ENCODE measurements at places on chromosomes 16 and 17.

GRCh38 chr16:80982646-80983045, 24.0 kb downstream of the CMC2 start:
- no peak for DNase-seq

GRCh38 chr17:13387952-13388351, 213.8 kb downstream of the HS3ST3A1 start:
- DNase-seq = no peak

DNA sequence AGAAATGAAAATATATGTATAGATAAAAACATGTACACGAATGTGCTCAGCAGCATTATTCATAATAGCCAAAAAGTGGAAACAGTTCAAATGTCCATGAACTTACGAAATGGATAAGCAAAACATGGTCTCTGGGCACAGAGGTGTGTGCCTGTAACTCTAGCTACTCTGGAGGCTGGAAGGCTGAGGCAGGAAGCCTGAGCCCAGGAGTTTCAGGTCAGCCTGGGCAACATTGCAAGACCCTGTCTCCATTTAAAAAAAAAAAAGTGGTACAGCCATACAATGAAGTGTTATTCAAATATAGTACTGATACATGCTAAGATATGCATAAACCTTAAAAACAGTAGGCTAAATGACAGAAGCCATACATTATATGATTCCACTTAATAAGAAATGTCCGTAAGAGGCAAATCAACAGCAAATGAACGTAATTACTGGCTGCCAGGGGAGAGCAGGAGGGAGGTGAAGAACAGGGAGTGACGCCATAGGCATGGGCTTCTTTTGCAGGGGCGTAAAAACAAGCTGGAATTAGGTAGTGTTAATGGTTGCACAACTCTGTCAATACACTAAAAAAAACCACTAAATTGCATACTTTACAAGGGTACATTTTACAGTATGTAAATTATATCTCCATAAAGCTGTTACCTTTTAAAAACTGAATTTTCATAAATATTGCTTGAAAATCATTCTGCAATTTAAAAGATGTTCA, 87.2 kb upstream of the PLEKHM1 start:
- DNase-seq = no peak

DNA sequence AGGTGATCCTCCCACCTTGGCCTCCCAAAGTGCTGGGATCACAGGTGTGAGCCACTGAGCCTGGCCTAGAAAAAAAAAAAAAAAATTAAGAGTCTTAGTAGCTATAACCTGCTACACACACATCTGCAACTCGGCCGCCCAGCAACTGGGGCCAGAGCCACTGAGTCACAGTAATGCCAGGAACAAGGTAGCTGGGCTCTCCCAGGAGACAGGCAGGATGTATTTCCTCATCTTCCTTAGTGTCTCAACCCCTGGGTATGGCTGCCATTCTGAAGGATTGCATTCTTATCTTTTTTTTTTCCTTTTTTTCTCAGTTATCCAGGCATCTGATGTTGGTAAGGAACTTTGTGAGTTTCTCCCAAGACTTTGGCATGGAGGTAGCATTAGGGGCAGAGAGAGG, 7.1 kb upstream of the PSMD3 start:
- DNase-seq = no peak

GRCh38 chr16:67268136-67268579, 11.2 kb upstream of the PLEKHG4 start:
- no peak for DNase-seq

GRCh38 chr17:40177275-40177874, at the start of gene RAPGEFL1:
Gene RAPGEFL1 (plus strand): TSS chr17:40177470. CDS start chr17:40177862, 392 bp downstream.
- peak; percentile 88 for DNase-seq

GRCh38 chr16:19809121-19809635, 75.5 kb downstream of the GPRC5B start:
- no peak for DNase-seq

GRCh38 chr16:89507214-89507833, 879 bp upstream of the SPG7 start:
- DNase-seq = no peak

DNA sequence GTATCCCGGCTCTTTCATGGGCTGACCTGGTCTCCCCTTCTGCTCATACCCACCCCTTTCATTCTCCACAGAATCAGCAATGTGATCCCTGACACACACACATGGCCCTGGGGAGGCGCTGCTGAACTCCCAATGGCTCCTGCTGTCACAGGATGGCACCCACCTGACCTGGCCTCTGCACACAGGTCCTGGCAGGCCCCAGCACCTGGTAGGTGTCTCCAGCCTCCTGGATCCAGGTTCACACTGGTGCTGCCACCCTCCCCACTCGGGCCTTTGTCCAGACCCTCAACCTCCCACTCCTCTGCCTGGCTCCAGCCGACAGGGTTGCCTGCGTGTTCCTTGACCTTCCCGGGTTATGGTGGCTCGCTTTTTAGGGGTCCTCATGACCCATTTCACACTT, 1.3 kb upstream of the CD300C start:
- no peak for DNase-seq

- no peak for DNase-seq
These were observed 26.6 kb downstream of the N4BP1 start for GRCh38 chr16:48583075-48584065.

GRCh38 chr16:3595521-3596021, 15.8 kb downstream of the SLX4 start:
- no peak for DNase-seq

GRCh38 chr16:89290887-89291286, 73.4 kb downstream of the ZNF778 start:
- DNase-seq = no peak

DNA sequence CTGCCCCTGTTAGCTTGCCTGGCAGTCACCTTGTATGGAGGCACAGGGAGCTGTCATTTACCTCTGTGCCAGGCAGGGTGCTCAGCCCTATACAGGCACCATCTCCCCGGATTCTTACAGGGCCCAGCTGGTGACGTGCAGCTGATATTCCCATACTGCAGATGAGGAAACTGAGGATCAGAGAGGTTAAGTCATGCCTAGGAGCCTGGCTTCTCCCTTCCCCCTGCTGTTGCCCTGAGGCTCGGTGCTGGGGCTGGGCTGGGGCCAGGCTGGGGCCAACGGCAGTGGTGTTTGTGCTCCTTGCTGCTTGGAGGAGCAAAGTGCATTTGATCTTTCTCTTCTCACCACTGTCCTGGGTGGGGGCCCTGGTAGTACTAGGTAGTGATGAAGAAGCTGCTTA, 54.7 kb upstream of the IL34 start:
- DNase-seq = no peak

DNA sequence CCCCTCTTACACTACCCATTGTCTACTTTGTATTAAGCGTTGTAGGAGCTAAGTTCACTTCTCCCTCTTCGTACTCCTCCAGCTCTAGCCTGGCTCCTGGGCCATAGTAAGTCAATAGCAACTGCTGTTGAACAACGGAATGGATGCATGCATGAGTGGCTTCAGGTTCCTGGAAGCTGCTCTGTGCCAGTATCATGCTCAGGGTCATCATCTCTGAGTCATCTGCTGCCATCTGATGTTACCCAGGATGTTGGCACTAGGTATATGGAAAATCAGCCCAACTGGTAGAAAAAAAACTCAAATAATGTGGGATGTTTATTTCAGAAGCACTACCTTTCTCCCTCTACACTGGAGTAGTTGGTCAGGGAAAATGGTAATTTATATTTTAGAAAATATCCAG, 536.8 kb downstream of the NPIPA7 start:
- DNase-seq = no peak

GRCh38 chr16:88912556-88912955, 46.1 kb upstream of the PABPN1L start:
- DNase-seq = no peak

DNA sequence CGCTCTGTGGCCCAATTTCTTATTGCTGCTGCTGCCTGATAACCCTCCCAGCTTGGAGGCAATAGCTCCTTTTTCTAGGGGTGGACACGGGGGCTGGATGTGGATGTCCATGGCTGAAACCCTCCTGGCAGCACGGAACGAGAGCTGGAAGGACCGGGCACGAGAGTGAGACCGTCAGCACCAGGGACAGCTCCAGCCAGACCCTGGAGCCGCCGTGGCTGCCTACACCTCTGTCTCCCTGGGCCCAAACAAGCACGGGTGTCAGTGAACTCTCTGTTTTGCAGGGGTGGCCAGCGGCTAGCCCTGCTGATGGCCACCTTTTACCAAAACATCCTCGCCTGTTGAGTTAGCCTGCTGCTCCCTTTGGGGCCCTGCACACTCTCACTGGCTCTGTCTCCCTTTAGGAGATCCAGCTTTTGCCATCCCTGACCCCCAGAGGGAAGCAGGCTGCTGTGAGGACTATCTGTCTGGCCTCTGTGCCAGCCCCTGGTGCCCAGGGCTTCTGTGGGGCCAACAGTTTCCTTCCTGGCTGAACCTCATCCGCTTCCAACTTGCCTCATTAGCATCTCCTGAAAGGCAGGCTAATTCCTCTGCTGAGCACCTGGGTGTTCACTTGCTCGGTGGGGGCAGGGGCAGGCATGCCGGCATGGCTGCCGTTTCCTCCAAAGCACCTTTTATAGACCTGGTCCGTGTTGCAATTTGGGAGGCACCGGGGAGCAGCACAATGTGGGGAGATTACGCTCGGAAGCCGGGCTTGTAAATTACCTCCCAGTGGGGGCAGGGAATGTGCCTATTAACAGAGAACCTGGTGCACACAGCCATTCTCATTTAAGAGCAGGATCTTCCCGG, 118.1 kb downstream of the ENGASE start:
- peak; percentile 22 for DNase-seq

DNA sequence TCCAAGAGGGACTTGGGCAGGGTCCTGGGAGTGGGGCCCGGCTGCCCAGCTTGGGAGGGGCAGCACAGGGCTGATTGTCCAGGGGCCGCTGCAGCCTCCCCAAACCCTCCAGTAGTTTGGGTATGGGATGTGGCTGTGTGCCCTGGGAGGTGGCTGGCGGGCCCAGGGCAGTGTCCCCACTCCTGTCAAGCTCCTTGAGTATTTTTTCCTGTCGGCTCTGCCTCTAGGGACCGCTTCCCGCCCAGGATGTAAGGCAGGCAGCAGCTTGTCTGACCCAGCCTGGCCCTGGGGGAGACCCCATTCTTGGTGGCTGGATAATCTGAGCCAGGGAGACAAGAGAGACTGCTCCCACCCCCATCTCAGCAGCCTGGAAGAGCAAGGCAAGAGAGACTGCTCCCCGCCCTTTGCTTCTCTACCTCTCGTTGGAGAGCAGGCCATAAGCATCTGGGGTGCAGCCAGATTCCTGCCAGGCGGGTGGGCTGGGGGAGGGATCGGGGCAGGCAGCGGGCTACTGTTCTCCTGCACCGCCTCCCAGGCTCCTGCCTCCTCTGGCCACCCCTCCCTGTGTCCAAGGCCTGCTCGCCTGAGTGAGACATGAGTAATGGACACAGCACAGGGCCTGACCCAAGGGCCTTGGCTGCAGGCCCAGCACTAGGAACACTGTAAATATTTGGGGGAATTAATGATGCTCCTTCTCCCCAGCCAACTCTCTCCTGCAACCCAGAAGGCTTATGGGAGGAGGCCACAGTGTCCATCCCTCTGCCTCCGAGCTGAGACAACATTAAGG, 18.4 kb upstream of the ITGA3 start:
- no peak for DNase-seq

- no peak for DNase-seq
These were observed 16.9 kb downstream of the EARS2 start for GRCh38 chr16:23539984-23540816.

DNA sequence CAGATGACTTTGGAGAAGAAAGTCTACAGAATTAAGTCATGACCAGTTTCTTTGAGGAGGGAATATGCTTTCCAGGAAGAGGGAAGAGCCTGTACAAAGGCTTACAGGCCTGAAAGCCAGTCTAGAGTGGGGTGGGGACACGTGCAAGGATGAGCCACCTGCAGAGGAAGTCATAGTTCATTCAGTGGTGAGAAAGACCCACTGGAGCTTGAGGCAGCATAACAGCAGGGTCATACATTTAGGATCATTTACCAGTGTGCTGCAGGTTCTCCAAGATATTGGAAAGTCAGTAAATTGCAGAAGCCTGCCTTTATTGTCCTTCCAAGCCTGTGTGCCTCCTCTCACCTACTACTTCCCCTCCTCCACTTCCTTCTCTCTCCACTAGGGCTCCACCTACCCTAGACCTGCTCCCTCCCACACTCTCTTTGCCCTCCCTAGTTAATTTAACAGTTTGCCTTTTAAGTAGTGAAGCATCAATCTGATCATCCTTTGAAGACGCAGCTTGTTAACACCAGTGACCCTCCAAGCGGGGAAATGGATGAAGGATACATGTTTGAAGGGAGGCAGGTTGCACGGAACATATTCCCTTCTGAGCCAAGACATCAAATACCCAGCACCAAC, 40.2 kb downstream of the CDRT15 start:
- DNase-seq = no peak

GRCh38 chr17:43601280-43602039, 55.3 kb upstream of the ETV4 start:
- no peak for DNase-seq

DNA sequence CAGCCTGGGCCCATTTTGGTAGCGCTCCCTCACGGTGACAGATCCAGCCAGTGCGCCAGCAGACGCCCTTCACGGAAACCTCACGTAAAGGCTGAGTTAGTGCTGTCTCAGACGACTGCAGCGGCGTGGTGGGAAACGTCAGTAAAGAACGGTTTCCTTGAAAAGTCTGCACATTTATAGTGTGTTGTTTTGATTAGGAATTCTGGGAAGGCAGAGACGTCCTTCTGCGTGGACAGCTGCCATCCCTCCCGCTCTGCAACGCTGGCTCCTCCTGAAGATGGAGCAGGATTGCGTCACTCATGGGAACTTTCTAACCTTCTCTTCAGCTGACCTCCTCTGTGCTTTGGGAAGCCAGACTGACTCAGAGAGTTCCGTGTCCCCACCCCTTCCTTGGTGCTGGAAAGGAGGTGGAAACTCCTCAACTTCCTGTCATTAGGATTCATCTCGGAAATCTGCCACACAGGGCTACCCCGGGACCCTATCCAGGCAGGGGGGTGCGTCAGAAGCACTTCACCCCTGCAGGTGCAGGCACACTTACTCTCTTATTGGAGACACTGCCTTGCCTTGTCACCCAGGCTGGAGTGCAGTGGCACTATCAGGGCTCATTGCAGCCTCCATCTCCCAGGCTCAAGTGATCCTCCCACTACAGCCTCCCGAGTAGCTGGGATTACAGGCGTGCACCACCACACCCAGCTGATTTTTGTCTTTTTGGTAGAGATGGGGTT, 24.3 kb upstream of the CRISPLD2 start:
- DNase-seq = no peak

DNA sequence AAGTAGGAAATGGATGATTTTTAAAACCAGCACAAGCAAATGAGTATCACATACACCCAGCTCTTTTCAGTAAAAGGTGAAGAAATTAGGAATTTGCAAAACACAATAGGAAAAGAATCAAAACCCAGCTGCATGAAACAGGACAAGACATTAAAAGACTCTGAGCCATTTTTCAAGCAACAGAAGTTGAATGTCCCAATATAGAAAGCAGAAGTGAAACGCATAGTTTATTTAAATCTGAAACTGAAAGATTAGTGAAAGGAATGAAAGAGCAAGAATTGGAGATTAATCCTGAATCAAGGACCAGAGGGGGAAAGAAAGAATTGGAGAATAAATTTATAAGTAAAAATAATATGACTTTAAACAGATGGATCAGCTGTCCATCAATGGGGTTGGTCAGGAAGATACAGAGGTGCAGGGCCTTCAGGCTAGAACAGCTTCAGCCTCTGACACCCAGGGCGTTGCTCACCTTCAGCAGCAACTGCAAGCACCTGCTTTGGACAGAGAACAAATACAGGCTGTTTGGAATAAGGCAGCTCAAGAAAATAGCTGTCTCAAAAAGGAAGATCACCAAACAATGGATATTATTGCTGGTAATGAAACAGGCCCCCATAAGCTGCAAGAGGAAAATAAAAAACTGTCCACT, 3.9 kb upstream of the ARHGAP17 start:
- DNase-seq = peak; percentile 66

GRCh38 chr16:22887445-22887844, 73.5 kb downstream of the HS3ST2 start:
- no peak for DNase-seq

All from B cell (primary cell).